ENCODE measurements at places on chromosomes 1 and 21.

GRCh38 chr1:2348346-2349325 is 42.7 kb downstream of the MORN1 start:
- DNase-seq, result no peak

DNA sequence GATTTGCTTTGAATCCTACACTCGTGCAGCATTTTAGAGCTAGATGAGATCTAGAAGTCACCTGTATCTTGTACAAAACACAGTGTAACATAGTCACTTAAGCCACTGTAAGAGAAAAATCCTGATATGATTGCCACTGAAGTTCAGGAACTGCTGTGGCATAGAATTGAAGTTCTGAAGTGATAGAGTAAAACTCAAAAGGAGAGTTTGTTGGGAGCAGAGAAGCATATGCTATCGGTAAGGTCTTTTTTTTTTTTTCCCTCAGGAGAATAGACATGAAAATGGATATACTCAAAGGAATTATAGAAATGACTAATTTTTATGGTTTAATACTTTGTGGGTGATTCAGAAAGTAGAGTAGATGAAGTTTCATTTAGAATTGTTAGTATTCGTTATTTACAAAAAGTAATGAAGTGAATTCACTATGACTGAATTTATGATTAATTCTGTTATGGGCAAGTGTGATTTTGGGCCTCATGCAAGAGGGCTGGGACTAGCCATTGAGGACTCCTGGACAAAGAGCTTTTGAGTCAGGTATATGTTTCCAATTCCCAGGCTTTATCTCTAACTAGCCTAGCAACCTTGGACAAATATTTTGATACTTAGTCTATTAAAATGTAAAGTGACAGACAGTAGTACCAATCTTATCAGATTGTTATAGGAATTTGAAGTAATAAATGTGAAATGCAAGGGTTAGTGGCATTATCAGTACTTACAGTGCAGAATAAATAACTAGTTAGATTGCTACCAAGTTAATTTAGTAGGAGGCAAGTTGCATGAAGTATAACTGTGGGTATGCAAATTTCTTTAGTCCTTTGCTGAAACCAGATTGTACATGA is 3.1 kb downstream of the KCTD3 start:
- DNase-seq, result no peak

- no peak for DNase-seq
These were observed 318.3 kb downstream of the RRAGC start for GRCh38 chr1:38541223-38541622.

GRCh38 chr1:235012436-235013210 is 116.0 kb downstream of the TOMM20 start:
- no peak for DNase-seq

GRCh38 chr1:218305472-218306064 is 20.5 kb downstream of the RRP15 start:
- no peak for DNase-seq

- DNase-seq, result no peak
These were observed 35.5 kb upstream of the HHAT start for GRCh38 chr1:210293171-210293607.

- no peak for DNase-seq
These were observed 1135.9 kb downstream of the KCNT2 start for GRCh38 chr1:195472291-195472690.

GRCh38 chr1:95582191-95582590 is 348.2 kb downstream of the RWDD3 start:
- no peak for DNase-seq

- DNase-seq, result no peak
These were observed 29.5 kb downstream of the C2CD2 start for GRCh38 chr21:41924368-41924754.

DNA sequence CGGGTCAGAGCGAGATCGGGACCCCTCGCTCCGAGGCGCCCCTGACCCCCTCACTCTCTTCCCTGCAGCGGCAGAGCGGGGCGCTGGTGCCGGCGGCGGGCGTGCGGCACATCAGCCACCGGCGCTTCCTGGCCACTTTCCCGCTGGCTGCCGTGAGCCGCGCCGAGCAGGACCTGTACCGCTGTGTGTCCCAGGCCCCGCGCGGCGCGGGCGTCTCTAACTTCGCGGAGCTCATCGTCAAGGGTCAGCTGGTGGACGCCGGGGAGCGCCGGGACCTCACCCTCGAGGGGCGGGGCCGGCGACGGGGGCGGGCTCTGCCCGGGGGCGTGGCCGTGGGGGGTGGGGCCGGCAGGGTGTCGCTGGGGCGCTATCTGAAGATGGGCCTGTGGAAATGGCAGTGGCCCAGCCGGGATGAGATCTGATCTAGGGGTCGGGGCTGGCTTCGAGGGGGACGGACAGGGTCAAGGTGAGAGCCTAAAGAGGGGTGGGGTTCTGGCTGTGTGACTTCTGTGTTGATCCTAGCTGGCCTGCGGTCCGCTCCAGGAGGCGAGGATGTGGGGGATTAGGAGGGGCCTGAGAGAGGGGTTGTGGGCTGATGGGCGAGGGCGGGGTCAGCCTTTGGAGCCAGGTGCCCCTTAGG is 23.6 kb downstream of the PTPRU start:
- peak; percentile 35 for DNase-seq

DNA sequence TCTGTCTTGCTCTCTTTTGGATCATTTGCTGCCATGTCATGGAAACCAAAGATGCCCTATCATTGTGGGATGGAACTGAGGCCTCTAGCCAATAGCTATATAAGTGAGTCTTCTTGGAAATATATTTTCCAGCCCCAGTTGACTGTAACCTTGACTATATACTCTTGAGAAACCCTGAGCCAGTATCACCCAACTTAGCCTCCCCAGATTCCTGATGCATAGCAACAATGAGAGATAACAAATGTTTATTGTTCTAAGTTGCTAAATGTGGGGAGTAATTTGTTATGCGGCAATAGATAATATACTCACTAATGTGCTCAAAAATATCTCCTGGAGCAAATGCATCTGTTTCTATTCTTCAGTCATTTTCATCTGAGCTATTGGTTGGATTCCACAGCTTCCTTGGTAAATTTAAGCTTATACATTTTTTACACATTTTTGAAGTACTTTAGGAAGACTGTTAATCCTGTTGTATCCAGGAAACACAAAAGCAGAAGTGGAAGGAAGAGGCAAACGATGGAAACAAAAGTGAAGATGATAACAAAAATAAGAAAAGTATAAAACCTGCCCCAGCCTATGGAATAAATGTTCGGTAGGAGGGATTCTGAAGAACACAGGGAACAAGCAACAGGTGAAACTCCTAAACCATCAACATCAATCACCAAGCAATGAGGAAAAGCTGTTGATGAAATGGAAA is 6.3 kb upstream of the SRRM1 start:
- DNase-seq, result no peak

DNA sequence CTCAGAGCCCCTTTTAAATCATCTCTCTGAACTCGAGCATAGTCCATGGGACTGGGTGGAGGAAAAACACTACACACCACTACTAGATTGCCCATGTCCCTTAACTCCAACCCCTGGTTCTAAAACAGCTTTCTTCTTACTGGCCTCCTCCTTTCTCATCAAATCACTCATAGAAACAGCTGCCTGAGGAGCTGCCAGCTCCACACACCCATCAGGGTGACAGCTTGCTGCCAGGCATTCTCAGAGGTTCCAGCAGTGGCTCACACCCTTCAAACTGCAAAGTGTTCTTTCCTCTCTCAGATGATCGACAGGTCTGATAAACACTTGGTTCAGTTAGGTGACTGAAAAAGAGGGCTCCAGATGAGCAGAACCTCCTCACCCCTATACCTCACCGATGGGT is 543.0 kb upstream of the PLXNA2 start:
- no peak for DNase-seq

DNA sequence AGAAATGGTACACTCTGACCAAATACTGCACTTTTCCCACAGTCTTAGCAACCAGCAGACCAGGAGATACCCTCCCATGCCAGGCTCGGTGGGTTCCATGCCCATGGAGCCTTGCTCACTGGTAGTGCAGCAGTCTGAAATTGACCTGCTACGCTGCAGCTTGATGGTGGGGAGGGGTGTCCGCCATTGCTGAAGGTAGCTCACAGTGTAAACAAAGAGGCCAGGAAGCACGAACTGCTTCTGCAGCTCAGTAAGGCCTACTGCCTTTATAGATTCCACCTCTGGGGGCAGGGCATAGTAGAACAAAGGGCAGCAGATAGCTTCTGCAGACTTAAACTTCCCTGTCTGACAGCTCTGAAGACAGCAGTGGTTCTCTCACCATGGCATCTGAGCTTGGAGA is 12.3 kb upstream of the IFI44L start:
- DNase-seq, result no peak

- no peak for DNase-seq
These were observed 112.6 kb upstream of the B3GALT2 start for GRCh38 chr1:193299038-193299437.

- no peak for DNase-seq
These were observed 15.2 kb downstream of the GIPC2 start for GRCh38 chr1:78060857-78061563.

DNA sequence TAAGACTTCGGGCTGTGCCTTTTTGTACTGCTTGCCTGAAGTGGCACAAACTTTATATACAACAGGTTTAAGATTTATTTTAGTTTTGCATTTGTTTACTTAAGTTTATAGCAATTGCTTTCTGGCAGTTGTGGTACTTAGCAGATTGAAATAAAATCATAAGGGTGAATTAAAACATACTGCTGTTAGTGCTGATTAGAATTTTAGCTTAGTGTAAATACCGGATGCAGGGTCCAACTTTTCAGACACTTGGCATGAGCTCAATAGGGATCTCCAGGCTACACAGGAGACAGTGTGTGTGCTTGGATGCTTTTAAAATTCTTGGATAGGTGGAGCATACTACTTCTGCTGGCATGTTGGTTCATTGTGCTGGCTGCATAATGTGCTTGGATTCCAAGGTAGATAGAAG is 159.6 kb downstream of the NFIA start:
- DNase-seq, result no peak

DNA sequence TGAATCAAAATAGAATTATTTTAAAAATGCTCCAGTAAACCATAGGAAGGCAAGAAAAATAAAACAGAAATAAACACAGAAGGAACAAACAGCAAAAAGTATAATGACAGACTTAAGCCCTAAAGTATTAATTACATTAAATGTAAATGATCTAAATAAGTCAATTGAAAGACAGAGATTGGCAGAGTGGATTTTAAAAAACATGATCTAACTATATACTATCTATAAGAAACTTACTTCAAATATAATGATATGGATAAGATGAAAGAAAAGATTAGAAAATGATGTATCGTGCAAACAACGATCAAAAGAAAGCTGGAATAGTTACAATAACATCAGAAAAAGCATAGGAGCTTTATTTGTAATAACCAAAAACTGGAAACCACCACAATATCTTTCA is 90.8 kb downstream of the CAMK2N1 start:
- no peak for DNase-seq

DNA sequence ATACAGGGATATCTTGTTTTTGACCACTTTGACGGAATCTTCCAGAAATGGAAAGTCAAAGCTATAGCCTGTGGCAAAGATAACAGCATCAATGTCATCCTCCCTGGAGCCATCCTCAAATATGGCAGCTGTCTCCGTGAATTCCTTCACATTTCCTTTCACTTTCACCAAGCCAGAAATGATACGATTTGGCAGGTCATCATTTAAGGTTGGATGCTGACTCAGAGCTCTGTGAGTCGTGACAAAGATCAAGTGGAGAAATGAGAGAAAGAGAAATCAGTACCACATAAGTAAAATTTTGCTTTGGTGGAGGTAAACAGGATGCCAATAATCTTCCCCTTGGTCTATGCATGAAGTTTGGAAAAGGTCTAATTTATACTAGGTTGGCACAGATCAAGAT is 23.9 kb downstream of the FMO5 start:
- DNase-seq, result no peak

DNA sequence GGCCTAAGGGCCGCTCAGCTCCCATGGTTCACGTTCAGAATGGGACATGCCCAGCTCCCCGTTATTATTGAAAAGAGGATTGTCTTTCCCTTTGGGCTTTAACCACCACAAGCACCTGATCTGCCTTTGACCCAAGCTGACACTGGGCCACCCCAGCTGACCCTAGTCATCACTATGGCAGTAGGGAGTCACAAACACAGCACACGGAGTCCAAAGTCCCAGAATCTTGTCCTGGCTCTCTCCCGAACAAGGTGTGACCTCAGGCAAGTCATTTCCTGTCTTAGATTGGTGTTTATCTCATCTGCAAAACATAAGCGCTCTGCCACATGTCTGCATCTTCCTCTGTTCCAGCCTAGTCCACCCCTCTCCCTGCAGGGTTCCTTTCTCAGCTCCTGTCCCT is 31.5 kb downstream of the IGFN1 start:
- no peak for DNase-seq

DNA sequence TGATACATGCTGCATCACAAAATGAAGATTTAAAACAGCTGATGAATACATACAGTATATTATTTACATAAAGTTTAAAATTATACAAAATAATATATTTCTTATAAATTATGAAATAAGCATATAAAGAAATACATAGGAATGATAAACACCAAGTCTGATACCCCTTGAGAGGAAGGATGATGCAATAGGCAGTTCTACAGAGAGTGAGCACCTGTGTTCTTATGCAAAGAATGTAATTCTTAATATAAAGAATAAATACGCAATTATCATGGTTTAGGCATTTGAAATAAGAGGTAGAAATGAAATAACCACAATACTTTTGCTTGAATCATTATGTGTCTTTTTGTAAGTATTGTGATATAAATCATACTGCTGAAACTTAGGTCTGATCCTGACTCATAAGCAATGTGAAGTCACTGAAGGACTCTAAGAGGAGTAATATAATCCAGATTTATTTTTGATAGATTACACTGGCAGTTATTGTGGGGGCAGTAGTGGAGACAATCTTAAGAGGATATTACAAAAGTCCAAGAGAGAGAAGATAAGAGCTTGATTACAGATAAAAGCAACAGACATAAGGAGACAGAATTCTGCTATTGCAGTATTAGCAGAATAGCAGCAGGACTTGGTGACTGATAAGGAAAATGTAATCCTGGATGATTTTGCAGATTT is 39.0 kb downstream of the TTLL7 start:
- no peak for DNase-seq

- DNase-seq, result no peak
These were observed 209.9 kb downstream of the FAF1 start for GRCh38 chr1:50750021-50750619.

GRCh38 chr1:145878724-145879123 is 6.9 kb downstream of the ANKRD35 start:
- DNase-seq, result no peak

GRCh38 chr1:167856711-167857418 is 57.1 kb downstream of the ADCY10 start:
- DNase-seq, result no peak

DNA sequence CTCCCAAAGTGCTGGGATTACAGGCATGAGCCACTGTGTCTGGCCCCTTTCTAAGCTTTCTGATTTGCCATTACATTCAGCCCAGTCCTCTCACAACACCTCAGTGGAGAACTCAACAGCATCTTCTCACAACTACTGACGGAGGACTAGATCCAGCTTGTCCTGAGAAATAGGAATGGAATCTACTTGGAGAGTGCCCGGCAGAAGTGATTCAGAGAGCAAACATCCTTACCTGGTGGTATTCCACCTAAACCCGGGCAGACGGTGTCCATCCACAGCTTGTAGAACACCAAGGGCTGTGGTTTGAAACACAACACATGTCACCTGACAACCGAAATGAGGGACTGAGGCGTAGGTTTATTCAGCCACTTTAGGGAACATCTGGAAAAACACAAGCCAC is 28.8 kb upstream of the CCSAP start:
- no peak for DNase-seq

GRCh38 chr1:187985897-187986654 is 1157.3 kb downstream of the PLA2G4A start:
- DNase-seq, result no peak

GRCh38 chr21:45032332-45032731 is 42.0 kb upstream of the ADARB1 start:
- DNase-seq, result no peak
